ENCODE measurements at places on chromosomes 7 and 10. TPM values are rescaled to one million over a fixed set of nuclear protein-coding genes. Genes with fewer than 3 reads are reported as not detected.

PARD3 gene
- total RNA-seq = 0.12 TPM

GRCh38 chr10:43026039-43026973 is 50.6 kb upstream of the RET start:
- no peaks in the 10 kb centered on the region for H3K4me1 ChIP-seq
- no peak for DNase-seq
- H3K4me3 ChIP-seq = no peak overlapping the region

GRCh38 chr10:31677195-31678138 is 251.2 kb downstream of the ARHGAP12 start:
- DNase-seq = no peak
- no peaks in the 10 kb centered on the region for H3K36me3 ChIP-seq

DNA sequence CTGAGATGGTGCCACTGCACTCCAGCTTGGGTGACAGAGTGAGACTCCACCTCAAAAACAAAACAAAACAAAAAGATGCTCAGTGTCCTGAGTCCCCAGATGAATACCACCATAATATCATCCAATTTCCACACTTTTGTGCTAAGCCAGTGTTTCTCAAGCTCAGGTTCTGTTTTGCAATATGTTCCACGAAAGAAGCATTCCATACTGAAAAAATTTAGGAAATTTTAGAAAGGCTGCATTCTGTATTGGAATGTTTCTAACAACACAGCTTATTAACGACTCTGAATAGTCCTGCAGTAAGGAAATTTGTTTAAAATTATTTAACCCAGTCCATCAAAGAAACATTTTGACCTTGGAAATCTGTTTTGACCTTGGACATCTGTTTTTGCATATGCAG is 142.4 kb downstream of the EPC1 start:
- DNase-seq = no peak
- no peaks in the 10 kb centered on the region for H3K27me3 ChIP-seq
- H3K27ac ChIP-seq = no peak overlapping the region
- no peaks in the 10 kb centered on the region for H3K36me3 ChIP-seq

- no peak for DNase-seq
- H3K4me3 ChIP-seq = no peak overlapping the region
- H3K27ac ChIP-seq = no peak overlapping the region
Observed at GRCh38 chr10:112361951-112362751, 11.8 kb upstream of the ACSL5 start.

- H3K27ac ChIP-seq = no peak overlapping the region
- no peak overlapping the region for H3K4me3 ChIP-seq
- no peak for DNase-seq
- no peaks in the 10 kb centered on the region for H3K4me1 ChIP-seq
- H3K36me3 ChIP-seq = no peaks in the 10 kb centered on the region
Observed at GRCh38 chr10:1270906-1271305, 214.7 kb downstream of the WDR37 start.

GRID2IP gene
- total RNA-seq = 0.93 TPM

ZNF425 gene
- total RNA-seq = 1.4 TPM

DNA sequence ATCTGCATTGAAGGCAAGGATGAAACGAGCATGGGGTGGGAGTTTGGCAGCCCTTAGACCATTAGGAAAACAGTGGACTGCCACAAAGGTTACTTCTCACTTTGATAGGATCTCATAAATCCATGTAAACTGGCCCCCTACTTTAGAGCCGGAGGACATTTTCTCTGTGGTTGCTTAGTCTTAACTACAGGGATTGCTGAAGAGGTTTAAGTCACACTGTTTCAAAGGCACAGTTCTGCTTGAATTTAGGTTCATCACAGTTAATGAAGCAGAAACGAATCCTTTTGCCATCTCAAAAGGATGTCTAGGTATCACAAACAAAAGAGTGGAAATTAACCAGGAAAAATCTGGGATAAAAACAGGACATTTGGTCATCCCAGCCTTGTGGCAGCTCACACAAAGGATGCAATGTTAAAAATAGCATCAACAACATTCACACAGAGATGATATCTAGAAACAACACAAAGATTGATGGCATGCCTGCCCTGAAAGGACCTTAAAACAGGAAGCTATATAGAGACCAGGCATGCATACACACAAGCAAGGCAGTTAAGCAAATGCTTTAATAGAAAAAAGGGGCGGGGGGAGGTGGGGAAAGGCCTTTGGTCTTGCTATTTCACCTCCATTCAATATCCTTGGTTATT is 74.0 kb downstream of the DOCK4 start:
- DNase-seq = no peak
- no peaks in the 10 kb centered on the region for H3K4me1 ChIP-seq
- H3K27me3 ChIP-seq = no peaks in the 10 kb centered on the region
- no peaks in the 10 kb centered on the region for H3K36me3 ChIP-seq
- no peak overlapping the region for H3K4me3 ChIP-seq

DNA sequence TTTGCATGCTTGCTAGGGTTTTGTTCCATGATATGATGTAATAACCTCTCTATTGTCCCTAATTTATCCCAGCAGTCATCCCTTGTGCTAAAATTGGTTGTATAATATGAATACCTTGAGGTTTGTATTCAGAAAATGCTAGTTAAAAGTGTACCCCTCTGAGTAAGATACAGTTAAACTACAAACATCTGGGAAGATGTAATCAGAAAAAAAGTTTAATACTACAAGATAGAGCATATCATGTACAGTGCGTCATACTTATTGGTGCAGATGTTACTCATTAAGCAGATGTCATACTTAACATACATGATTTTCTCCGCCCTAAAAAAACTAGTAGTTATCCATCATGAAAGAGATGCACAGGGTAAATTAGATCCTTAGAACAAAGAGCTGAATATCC is 336.1 kb upstream of the KCND2 start:
- no peaks in the 10 kb centered on the region for H3K27me3 ChIP-seq
- no peak overlapping the region for H3K27ac ChIP-seq
- no peaks in the 10 kb centered on the region for H3K36me3 ChIP-seq
- H3K4me1 ChIP-seq = no peaks in the 10 kb centered on the region

GRCh38 chr10:132659206-132660091 is 121.9 kb downstream of the INPP5A start:
- no peaks in the 10 kb centered on the region for H3K27me3 ChIP-seq
- no peak overlapping the region for H3K27ac ChIP-seq
- DNase-seq = no peak
- peaks cover 54% of the 10 kb centered on the region for H3K36me3 ChIP-seq
- H3K4me1 ChIP-seq = peaks cover 2% of the 10 kb centered on the region
- H3K4me3 ChIP-seq = no peak overlapping the region

GRCh38 chr10:130466271-130466997 is 330.2 kb downstream of the GLRX3 start:
- DNase-seq = no peak
- no peak overlapping the region for H3K27ac ChIP-seq
- no peaks in the 10 kb centered on the region for H3K27me3 ChIP-seq
- no peaks in the 10 kb centered on the region for H3K4me1 ChIP-seq

GRCh38 chr7:123797673-123798531 is 47.1 kb upstream of the HYAL4 start:
- H3K27ac ChIP-seq = no peak overlapping the region
- H3K4me3 ChIP-seq = no peak overlapping the region
- H3K27me3 ChIP-seq = no peaks in the 10 kb centered on the region
- no peaks in the 10 kb centered on the region for H3K36me3 ChIP-seq
- DNase-seq = no peak
- no peaks in the 10 kb centered on the region for H3K4me1 ChIP-seq

DNA sequence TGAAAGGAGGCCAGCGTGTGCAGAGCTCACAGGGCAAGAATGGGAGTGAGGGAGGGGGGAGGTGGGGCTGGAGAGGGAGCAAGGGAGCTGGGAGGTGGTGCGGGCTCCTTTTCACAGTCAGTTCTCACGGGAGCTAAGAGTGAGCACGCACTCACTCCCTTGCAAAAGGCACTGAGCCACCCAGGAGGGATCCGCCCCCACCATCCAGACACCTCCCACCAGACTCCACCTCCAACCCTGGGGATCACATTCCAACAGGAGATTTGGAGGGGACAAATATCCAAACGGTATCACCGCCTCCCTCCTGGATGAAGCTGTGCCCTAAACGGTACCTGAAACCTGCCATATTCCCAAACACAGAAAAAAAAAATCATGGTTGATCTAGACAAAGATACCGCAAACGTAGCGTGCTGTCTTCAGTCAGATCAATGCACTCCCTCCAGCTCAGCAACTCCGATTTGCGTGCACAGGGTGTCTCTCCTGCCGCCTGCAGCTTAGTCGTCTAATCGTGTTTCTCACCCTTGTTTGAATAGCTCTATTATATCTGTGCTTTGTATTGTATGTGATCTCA is 20.3 kb upstream of the PRKAG2 start:
- no peak overlapping the region for H3K27ac ChIP-seq
- H3K36me3 ChIP-seq = no peaks in the 10 kb centered on the region
- no peak for DNase-seq

THSD7A gene
- total RNA-seq = not detected

GRCh38 chr7:6256677-6257535 is 15.5 kb downstream of the CYTH3 start:
- no peaks in the 10 kb centered on the region for H3K36me3 ChIP-seq
- H3K4me1 ChIP-seq = peaks cover 41% of the 10 kb centered on the region
- peak overlapping the region; percentile 24 for H3K4me3 ChIP-seq
- peak overlapping the region; percentile 57 for H3K27ac ChIP-seq
- no peak for DNase-seq

- no peak overlapping the region for H3K27ac ChIP-seq
- no peaks in the 10 kb centered on the region for H3K36me3 ChIP-seq
- no peak overlapping the region for H3K4me3 ChIP-seq
- H3K4me1 ChIP-seq = no peaks in the 10 kb centered on the region
- no peaks in the 10 kb centered on the region for H3K27me3 ChIP-seq
Observed at GRCh38 chr10:78338717-78339116, 305.1 kb downstream of the RPS24 start.

DNA sequence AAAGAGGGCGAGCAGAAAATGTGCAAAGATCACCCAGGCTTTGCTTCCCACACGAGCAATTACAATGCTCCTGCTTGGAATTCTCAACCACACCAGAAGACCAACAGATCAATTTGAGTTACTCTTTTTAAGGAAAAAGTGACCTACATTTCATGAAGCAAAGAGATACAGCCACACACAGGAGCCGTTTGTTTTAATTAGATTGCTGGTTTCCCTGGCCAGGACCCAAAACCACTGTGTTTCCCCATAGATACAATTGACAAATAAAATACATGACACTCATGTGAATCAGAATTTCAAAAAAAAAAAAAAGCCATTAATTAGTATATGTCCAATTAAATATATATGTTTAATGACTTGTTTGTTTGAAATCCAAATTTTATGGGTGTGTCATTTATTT is 458.3 kb downstream of the PLXDC2 start:
- no peak for DNase-seq
- H3K4me1 ChIP-seq = no peaks in the 10 kb centered on the region
- no peak overlapping the region for H3K27ac ChIP-seq
- no peak overlapping the region for H3K4me3 ChIP-seq
- H3K36me3 ChIP-seq = no peaks in the 10 kb centered on the region

- H3K27me3 ChIP-seq = no peaks in the 10 kb centered on the region
- no peaks in the 10 kb centered on the region for H3K36me3 ChIP-seq
- H3K27ac ChIP-seq = no peak within 1 kb of the TSS
Observed at GRCh38 chr7:130292682-130293257, at the start of gene CPA4. Gene CPA4, plus strand, starts transcription at chr7:130293161. Its CDS starts 20 bp downstream, at chr7:130293181.

NRAP gene
- not detected for total RNA-seq

- DNase-seq = no peak
- H3K27ac ChIP-seq = no peak overlapping the region
- H3K4me1 ChIP-seq = peaks cover 9% of the 10 kb centered on the region
- peaks cover 36% of the 10 kb centered on the region for H3K27me3 ChIP-seq
Observed at GRCh38 chr10:78403781-78404180, 370.1 kb downstream of the RPS24 start.

DNA sequence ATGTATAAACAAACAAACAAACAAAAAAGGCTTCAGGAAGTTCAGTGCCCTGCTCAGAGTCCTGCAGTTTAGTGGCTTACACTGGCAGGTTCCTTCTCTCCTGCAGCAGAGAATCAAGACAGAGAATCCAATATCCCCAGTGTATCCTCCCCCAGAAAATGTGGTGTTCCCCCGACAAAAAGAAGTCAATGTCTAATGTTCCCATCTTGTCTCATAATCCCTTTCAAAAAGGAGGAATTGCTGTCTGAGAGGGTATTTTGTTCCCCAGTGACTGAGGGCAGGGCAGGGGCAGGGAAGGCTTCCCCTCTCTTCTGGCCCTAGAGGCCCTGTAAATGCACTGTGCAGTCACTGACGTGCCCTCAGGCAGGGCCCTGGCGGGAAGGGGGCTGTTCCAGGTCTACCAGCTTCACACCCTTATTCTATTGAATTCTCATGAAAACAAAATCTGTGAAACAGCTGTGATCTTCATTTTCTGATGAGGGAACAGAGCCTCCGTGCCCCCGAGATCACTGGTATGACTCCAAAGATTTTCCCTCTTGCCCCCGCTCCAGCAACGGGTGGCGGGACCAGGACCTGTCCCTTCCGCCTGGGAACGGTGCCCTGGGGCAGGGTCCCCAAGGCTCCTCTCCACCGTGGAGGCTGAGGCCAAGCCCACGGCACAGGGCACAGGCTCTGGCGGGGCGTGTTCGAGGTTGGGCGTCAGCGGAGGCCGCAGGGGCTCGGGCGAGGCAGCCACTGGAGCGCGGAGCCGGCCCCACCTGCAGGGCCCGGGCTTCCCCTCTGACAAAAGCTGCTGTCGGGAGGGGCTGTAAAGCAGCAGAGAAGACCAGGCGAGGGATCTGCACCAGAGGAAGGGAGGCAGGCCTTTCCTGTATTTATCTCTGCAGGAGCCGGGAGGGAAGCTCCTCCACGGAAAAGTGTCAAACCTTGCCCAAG is 13.4 kb upstream of the WDFY4 start:
- H3K27ac ChIP-seq = peak overlapping the region; percentile 98
- no peaks in the 10 kb centered on the region for H3K36me3 ChIP-seq
- no peaks in the 10 kb centered on the region for H3K27me3 ChIP-seq
- H3K4me1 ChIP-seq = peaks cover 76% of the 10 kb centered on the region
- H3K4me3 ChIP-seq = peak overlapping the region; percentile 74

DNA sequence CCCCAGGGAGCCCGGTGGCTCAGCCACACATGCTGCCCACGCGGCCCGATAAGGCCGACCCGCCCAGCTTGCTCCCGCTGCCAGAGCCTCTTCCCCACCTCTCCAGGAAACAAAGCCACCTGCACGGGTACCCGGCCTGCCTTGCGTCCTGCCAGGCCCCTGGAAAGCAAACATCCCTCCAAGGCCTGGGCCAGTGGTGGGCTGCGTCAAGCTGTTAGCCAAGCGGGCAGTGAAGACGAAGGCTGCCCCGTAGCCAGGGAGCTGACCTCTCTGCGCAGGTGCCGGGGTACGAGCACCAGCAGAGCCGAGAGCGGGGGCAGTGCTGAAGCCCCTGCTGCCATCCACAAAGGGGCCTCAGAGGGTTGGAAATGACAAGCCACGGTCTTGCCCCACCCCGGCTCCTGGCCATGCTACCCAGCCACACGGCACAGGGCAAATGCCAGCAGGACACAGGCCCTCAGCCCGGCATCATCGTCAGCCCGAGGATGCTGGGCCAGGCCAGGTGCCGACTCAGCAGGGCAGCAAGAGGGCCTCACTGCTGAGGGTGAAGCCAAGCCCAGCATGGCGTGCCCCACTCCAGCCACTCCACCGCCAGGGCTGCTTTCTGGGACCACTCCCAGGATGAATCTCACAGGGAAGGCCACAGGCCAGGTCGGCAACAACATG is 140.0 kb downstream of the PTPRN2 start:
- H3K4me3 ChIP-seq = no peak overlapping the region
- no peak overlapping the region for H3K27ac ChIP-seq
- no peaks in the 10 kb centered on the region for H3K27me3 ChIP-seq
- H3K36me3 ChIP-seq = no peaks in the 10 kb centered on the region
